ENCODE measurements at places on chromosomes 16 and 17. TPM values are rescaled to one million over a fixed set of nuclear protein-coding genes. Genes with fewer than 3 reads are reported as not detected.

ESRP2 gene
- total RNA-seq, result 47.9 TPM

PLA2G10 gene
- total RNA-seq, result 3.7 TPM

DNA sequence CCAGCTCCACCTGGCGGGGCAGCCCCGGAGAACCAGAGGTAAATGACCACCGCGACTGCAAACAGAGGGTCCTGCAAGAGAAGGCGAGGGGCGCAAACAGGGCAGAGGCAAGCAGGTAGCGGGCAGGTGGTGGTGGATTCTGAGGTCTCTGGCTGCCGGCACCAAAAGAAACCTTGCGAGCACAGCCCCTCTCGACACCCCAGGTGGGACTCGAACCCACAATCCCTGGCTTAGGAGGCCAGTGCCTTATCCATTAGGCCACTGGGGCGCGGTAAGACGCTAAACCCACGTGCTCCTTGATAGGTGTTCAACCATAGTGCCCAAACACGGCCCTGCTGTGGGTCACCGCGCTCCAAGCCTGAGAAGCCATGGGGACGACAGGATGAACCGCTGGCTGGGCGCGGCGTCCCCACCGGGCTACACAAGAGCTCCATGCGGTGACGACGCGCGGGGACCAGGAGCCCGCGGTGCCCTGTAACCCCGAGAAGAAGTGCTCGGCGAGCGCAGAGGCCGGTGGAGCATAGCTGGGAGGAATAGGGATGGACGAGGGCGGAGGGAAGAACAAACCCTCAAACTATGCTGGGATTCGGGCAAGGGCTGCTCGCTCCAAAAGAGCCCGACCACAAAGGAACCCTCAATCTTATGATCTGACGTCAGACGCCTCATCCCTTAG, 12.4 kb downstream of the ATP5PD start:
- peak; percentile 88 for DNase-seq

LGALS3BP gene
- 379 TPM for total RNA-seq

ATP2A3 gene
- 53.5 TPM for total RNA-seq

- no peak for DNase-seq
Measured at GRCh38 chr16:56334761-56335160, 90.6 kb downstream of the AMFR start.

ZNF200 gene
- total RNA-seq, result 10.5 TPM

GRCh38 chr17:8709006-8709405, 35.6 kb downstream of the CCDC42 start:
- DNase-seq, result no peak

- no peak for DNase-seq
Measured at GRCh38 chr17:6823011-6823442, 8.5 kb downstream of the TEKT1 start.

PRR15L gene
- 56.2 TPM for total RNA-seq

DNA sequence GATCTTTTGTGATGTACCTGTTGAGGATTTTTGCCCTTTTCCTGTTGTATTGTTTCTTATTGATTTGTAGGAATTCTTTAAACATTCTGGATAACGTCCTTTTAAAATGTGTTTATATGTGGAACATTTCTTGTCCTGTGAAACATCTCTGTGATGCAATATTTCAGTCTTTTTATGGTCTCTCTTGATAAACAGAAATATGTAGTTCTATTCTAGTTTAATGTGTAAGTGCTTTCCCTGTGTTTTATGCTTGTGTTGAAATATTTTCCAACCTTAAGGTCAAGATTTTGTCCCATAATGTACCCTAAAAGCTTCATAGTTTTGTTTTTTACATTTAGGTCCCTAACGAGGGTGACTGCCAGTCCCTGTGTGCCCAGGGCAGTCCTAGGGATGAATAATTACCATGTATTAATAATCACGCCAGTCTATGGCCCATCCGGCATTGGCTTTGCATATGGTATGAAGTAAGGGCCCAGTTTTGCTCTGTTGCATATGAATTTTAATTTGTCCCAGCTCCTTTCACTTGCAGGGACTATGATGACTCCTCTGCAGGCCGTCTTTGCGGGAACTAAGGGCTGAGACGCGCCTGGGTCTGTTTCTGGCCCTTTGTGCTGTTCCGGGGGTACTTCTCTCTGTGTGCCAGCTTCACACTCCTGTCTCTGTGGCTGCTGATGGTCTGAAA, 44.2 kb downstream of the RPTOR start:
- peak; percentile 26 for DNase-seq

- DNase-seq, result no peak
Measured at GRCh38 chr17:77718669-77718961, 239.9 kb upstream of the TNRC6C start.

GRCh38 chr16:57371494-57372371, 557 bp upstream of the CX3CL1 start:
- no peak for DNase-seq

DNA sequence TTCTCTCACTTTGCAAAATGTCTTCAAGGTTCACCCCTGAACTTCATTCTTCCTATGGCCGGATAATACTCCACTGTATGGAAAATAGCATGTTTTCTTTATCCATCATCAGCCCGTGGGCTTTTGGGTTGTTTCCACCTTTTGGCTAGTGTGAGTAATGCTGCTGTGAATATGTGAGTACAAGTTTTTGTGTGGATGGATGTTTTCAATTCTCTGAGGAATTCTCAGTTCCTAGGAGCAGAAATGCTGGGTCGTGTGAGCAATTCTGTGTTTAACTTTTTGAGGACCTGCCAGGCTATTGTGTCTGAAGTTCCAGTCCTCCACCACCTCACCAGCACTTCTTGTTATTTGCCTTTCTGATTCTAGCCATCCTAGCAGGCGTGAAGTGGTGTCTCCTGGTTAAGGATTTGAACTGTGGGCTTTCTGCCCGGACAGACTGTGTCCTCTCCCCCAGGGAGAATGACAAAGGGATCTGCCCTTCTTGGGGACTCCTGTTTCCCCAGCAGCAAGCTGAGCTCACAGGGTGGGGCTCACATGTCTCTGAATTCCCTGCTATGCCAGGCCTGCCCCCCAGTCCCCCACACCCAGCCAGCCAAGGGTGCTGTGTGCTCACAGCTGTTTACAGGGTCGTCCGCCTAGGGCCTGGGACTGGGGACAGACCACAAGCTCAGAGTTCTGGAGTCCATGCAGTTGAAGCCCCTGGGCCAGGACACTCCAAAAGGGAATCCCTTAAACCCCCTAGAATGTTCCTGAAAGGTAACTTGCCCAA, 92.2 kb upstream of the CIBAR2 start:
- DNase-seq, result no peak

AANAT gene
- not detected for total RNA-seq

KRTAP1-1 gene
- total RNA-seq, result not detected

- peak; percentile 83 for DNase-seq
Measured at GRCh38 chr17:1467898-1468492, 12.0 kb upstream of the CRK start.

GRCh38 chr16:56997931-56998330, 8.6 kb downstream of the NLRC5 start:
- DNase-seq, result no peak

GRCh38 chr16:16037970-16038369, 88.6 kb downstream of the ABCC1 start:
- DNase-seq, result no peak

GFOD2 gene
- 13.7 TPM for total RNA-seq

GRCh38 chr17:20085283-20085845, 76.2 kb downstream of the SPECC1 start:
- no peak for DNase-seq

DNA sequence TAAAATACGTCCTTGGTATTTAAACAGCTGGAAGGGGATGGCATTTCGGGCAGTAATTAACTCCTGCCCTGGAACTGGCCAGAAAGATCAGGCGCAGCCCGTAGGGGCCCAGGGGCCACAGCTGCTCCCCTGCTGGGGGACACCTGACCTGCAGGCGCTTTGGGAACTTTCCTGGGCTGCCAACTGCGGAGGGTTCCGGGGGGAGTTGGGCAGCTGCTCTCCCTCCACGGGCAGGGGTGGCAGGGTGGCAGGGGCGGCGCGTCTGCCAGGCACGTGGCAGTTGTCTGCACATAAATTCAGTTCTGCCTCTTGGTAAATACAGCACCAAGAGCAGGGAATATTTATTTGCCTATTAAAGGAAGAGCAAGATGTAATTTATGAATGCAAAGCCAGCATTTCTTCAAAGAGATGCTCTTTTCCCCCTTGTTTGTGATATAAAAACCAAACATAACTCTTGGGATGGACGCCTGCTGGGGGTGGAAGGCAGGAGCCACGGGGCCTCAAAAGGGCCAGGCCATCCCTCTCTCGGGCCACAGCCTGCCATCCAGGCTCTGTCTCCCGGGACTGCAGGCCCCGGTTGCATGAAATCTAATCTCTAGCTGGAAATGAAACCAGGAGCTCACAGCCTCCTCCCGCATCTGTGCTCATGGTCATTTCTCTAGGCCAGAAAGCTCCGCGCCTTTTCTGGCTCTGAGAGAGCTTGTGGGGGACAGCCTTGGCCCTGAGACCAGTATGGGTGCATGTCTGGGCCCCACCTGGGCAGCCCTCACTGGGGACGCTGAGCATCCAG, 29.9 kb upstream of the CHMP6 start:
- DNase-seq, result no peak

Data from left lung (tissue), 14 donors.